Heart left ventricle (tissue), 16 donors: ENCODE measurements at places on chromosomes 3 and 15. TPM values are rescaled to one million over a fixed set of nuclear protein-coding genes. Genes with fewer than 3 reads are reported as not detected.

The DAPK2 gene
- total RNA-seq: 56.2 TPM

The MNS1 gene
- 1.4 TPM for total RNA-seq

The MYO1E gene
- 98.6 TPM for total RNA-seq

DNA sequence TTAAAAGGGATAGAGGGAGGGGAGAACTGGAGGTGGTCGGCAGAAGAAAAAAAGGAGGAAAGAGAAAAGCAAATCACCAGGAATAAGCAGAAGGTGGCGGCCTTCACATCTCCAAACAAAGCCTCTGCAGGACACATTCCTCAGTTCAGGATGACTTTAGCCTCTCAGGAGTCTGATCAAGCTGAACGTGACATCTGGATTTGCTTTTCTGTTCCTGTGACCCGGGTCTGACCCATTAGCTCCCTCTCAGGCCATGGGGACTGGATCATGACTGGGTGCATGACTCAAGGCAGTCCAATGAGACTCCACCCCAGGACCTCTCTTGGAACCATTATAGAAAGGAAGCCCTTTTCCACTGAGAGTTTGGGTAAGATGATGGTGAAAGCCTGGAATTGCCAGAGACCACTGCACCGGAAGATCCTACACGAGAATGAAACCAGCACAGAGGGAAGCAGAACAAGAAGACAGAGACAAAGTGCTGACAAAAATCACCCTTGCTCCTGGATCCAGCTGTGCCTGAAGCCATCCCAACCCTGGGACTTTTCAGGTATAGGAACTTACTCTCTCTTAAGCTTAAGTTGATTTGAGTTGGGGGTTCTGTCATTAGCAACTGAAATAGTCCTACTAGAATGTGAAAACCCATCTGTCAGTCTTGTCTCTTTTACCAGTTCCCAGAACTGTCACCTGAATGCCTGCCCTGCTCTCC lies 45.4 kb upstream of the RAD18 start:
- DNase-seq: no peak

DNA sequence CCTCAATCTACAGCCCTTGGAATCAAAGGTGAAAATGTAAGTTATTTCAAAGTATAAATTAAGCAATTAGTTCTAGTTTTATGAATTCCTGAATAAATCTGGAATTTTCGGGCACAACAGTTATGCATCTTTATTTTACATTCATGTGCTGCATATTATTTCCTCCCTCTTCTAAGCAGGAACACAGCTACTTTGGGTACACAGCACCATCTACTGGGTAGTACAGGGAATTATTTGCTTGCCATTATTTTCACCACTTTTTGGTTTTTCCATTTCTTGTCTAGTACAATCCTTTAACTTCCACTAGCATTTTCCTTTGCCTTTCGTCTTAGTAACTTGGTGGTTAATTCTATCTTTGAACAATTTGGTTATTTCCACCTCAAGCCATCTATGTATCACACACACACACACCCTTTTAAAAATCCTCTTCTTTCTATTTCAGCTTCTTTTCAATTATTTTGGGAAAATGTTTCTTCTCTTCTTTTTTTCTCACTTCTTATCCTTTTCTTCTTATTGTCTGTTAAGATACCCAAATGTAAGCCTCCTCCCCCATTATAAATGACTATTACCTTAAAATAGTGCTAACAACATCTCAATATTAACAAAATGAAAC lies 451.0 kb downstream of the MFSD1 start:
- no peak for DNase-seq

DNA sequence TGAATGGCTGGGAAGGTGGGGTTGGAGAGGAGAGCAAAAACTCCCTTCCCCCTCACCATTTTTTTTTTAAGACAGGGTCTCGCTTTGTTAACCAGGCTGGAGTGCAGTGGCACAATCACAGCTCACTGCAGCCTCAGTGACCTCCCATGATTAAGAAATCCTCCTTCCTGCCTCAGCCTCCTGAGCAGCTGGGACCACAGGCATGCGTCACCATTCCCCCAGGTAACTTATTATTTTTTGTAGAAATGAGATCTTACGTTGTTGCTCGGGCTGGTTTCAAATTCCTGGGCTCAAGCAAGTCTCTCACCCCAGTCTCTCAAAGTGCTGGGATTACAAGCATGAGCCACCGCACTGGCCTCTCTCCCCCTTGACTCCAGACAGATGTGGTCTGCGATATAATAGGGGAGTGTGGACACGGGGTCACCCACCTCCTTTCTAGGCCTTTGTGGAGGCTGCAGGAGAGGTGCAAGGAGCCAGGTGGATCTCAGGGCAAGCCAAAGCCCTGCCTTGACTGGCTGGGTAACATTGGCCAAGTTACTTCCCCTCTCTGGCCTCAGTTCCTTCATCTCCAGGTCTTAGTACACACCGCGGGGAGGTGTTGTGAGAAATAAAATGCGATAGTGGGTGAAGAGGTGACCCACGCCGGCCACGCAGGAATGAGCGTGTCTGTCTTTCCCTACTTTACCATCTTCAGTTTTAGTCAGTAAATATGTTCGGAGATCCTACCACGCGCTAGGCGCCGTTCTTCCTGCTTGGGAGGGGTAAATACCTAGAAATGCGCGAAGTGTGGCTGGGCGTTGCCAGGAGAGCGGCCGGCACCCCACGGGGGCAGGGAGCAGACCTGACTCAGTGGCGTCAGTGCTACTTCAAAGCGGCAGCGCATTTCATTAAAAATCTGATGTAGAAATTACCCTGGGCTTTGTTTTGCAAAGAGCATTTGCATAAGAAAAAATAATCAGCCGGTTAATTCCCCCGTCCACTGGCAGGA lies 20.2 kb upstream of the CORO2B start:
- DNase-seq: no peak

DNA sequence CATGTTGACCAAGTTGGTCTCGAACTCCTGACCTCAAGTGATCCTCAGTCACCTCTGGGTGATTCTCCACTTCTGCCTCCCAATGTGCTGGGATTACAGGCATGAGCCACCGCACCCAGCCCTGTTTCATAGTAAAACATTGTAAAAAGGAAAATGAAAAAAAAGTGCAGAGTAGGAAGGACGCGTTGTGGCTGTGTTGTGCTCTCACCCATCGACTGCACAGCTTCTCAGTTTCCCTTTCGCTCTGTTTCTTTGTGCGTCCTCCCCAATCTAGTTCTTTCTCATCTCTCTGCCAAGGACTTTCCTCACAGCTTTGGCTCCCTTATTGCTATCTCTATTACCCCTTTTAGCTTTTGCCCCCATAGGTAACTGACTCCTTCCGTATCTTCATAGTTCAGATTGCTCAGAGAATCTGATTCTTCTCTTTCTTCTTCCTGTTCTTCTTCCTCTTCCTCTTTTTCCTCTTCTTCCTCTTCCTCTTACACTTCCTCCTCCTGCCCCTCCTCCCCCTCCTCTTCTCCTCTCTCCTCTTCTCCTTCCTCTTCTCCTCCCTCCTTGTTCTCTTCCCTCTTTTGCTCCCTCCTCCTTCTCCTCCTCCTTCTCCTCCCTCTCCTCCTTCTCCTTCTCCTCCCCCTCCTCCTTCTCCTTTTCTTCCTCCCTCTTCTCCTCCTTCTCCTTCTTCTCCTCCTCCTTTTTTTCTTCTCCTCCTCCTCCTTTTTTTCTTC lies 81.1 kb upstream of the VGLL4 start:
- no peak for DNase-seq

- DNase-seq: no peak
Observed at GRCh38 chr3:85090495-85090894, 131.7 kb downstream of the CADM2 start.

DNA sequence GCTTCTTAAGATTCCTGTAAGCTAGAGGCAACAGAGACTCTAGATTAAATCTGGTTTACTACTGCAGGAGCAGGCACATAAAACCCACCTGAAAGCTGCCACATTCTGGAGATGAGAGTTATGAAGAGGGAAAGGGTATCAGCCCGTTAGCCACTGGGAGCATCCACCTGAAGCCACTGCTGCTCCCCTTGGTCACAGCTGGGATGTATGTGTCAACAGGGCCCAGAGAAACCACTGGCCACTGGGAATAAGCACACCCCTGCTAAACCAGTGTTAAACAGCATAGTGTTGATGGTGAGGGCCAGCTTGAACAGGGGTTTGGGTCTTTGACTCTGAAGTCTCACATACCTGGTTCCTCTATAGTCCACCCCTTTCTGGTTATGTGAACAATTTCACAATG lies 10.9 kb downstream of the SLCO2A1 start:
- DNase-seq: no peak

DNA sequence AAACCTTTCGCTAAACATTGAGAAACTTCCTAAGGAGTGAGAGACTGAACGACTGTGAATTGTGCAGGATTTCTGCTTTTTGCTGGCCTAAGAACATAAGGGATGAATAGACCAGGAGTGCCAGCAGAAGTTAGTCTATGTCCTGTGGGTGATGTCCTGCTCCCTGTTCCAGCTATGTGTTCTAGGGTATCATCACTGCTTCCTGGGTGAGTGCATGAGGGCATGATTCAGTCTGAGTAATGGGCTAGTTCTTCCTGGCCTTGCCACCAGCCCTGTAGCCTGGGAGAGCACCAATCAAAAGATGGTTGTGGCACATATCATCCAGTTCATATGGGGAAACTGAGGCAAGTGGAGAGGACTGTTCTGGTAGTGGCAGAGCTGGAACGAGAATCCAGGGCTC lies 153.9 kb upstream of the TPM1 start:
- DNase-seq: no peak
